NCI-H187 treated with DMSO at 0.1 percent for 48 hours (cell line): ENCODE measurements at places on chromosomes 5 and 9.

- DNase-seq: no peak
Measured at GRCh38 chr9:98790134-98790841, 6.1 kb downstream of the ANKS6 start.

- DNase-seq: no peak
Measured at GRCh38 chr9:98450496-98450895, 195.0 kb upstream of the TBC1D2 start.

DNA sequence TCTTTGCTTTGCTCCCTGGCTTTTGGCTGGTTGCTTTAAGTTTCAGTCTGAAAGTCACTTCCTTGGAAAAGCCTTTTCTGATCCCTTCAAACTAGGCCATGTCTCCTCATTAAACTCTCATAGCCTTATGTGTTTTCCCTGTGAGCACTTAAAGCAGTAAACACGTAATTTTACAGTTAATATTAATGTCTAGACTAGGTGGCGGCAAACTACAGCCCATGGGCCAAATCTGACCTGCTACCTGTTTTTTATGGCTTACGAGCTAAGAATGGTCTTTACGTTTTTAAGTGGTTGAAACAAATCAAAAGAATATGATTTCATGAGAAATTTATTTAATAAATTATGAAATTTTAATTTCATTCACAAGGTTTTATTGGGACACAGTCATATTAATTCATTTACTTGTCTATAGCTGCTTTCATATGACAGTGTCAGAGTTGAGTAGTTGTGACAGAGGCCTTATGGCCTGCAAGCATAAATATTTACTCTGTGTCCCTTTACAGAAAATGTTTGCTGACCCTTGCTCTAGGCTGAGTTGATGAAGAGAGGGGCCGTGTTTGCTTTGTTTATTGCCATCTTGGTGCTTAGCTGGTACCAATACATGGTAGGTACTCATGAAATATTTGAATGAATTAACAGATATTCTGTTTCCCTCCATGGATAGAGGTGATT is 7.4 kb downstream of the SLC44A1 start:
- no peak for DNase-seq

GRCh38 chr5:97480313-97480712 is 297.3 kb upstream of the RIOK2 start:
- DNase-seq: no peak

- no peak for DNase-seq
Measured at GRCh38 chr5:174755106-174755505, 30.7 kb downstream of the MSX2 start.

- no peak for DNase-seq
Measured at GRCh38 chr5:105816961-105817360, 1853.8 kb downstream of the EFNA5 start.

DNA sequence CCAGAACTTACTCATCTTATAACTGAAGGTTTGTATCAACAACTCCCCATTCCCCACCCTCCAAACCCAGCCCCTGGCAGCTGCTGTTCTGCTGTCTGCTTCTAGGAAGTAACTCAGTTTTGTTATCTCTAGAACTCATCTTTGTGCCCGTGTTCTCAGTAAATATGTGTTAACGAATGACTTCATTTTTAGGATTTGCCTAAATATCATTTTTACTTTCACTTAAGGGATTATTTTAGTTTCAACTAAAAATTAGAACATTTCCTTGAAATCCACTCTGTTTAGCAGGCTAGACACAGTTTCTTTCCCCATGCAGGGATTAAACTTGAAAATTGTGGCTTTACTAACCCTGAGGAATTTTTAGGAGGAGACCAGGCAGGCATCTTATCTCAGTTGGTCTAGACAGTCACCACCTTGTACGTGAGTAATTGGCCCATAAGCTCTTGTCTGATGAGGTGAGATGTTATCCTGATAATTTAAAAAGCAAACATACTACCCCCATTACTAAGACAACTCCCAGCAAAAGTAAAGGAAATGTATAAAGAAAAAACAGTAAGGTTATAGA is 68.2 kb upstream of the TNFAIP8 start:
- no peak for DNase-seq

DNA sequence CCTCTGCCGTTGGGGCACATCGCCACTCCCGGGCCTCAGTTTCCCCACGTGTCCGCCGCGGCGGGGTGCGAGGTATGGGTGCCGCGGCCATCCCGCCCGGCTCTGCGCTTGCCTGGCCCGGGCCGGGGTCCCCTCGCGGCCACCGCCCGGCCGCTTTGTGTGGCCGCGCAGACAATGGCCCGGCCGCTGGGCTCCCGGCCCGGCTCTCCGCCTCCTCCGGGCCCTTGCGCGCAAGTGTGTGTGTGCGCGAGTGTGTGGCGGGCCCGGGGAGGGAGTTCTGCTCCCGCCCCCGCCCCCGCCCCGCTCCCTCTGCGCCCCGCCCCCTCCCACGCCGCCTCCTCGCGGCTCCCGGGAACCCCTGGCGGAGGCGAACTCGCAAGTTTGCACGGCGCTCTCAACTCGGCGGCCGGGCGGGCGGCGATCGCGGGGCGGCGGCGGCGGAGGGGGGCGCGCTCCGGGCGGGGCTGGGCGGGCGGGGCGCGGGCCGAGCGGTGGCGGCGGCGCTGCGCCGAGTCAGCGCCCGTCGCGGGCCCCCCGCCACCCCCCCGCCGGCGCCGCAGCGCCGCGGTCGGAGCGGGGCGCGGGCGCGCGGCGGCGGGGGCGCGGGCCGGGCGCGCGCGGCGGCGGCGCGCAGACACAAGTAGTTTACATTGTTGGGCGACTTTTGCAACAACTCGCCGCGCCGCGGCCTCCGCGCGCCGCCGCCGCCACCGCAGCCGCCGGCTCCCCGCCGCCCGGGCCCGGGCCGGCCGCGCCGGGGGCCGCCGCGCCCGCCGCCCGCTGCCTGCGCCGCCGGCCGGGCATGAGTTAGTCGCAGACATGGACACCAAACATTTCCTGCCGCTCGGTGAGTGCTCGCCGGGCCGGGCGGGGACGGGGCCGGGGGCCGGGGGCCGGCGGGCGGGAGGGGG is at the start of gene RXRA:
Gene RXRA, plus strand, starts transcription at position 643 of the 911 bp plus-strand sequence. Its CDS starts 177 bp downstream, at position 820.
- no peak for DNase-seq
